ENCODE measurements at places on chromosomes 2 and 18.

DNA sequence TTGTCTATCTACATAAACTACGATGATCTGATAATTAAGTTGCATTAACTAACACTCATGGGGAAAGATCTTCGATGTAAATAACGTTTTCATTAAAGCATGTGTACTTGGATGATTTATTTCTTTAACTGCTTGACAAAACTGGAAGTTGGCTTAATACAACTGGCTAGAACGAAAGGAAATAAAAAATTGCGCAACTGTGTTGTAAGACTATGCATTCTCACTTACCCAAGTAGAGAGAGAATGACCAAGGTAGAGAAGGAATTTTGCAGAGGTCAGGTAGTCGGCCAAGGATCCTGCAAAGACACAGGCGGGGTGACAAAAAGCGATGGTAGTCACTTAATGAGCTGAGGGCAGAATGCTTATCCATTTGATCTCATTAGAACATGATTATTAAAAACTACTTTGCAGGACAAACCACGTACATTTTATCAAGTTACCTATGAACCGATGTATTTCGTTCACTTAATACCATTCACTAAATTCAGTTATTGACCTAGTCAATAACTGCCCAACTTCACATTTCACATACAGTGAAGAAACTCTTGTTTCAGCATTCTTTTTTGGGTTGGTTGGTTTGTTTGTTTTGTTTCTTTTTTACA, 900 bp downstream of the SLC40A1 start:
- no peak for DNase-seq

DNA sequence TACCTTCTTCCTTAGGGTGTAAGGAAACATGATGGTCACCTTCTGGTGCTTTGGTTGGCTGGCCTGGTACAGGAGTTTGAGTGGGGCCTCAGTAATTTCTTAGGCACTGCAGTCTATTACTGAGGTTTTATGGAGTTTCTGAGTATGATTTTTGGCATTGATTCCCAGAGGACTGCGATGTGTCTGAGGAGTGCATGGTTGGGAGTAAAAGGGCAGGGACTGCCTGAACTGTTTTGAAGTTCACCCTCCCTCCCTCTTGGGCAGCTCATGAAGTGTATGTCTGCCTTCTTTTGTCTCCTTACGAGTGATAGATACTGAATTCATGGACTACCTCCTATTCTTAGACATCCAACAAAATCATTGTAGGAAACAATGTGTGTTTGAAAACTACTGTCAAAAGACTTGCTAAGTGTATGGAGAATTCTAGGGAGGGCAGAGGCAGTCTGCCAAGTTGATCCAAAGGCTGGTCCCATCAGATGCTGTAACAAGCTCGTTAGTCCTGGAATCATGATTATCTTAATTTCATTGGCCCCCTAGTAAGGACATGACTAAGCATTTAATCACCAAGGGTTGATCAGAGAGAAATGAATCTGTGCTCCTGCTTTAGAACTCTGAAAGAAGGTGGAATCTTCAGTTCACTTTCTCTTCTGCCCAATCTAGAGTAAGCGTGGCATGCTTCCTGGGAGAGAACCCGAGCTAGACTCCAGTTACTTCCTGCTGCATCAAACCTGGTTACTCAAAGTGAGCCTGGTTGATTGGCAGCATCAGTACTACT, 26.5 kb downstream of the LYPD6B start:
- no peak for DNase-seq

DNA sequence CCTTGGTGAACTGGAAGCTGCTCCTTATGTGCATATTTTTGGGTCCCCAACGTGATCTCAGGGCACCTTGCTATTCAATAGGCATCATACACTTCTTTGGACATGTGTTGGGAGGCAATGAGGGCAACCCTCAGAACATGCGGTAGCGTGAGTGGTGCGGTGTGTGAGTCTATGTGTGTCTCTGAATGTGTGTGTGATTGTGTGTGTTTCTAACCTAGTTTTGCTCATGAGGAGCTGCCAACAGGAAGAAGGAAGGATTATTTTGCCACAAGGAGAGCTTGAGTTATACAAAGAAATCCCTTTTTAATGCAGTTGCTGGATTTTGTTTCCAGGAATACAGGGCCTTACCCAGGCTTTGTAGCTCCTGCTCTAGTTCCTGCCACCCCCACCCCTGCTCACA, 75.8 kb upstream of the ITGA6 start:
- DNase-seq: no peak

GRCh38 chr2:54396107-54396506, 60.0 kb upstream of the SPTBN1 start:
- DNase-seq: no peak

- no peak for DNase-seq
Measured at GRCh38 chr2:47093626-47094025, 61.5 kb downstream of the STPG4 start.

- no peak for DNase-seq
Measured at GRCh38 chr2:30686669-30687068, 120.6 kb downstream of the CAPN13 start.

- no peak for DNase-seq
Measured at GRCh38 chr2:107687073-107687472, 139.6 kb upstream of the RGPD4 start.

DNA sequence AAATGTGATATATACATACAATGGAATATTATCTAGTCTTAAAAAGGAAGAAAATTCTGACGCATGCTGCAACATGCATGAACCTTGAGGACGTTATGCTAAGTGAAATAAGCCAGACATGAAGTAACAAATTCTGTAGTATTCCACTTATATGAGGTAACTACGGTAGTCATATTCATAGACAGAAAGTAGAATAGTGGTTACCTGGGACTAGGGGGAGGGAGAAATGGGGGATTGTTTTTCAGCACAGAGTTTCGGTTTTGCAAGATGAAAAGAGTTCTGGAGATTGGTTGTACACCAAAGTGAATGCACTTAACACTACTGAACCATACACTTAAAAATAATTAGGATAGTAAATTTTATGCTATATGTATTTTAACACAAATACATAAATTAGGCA, 215.9 kb upstream of the FBXO11 start:
- DNase-seq: no peak

GRCh38 chr18:79533591-79533990, 137.9 kb downstream of the NFATC1 start:
- no peak for DNase-seq

GRCh38 chr2:84526562-84526961, 10.3 kb downstream of the DNAH6 start:
- no peak for DNase-seq

- no peak for DNase-seq
Measured at GRCh38 chr18:47215554-47216138, 35.8 kb downstream of the SKOR2 start.

DNA sequence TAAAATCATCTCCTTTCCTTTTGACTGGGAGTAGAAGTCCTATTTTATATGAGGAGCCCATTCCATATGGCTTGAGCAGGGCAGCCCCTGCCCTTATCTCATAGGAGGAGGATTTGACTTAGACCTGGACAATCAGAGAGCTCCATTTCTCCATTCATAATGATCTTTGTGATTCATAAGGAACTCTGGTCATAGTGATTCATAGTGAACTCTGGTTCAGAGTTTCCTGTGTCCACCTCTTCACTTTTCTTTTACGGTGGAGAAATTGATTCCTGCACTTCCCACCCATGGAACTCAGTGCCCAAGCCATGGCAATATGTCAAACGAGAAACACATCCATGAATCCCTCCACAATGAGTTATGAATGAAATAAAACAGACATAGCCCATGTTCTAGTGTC, 12.8 kb upstream of the MYO3B start:
- DNase-seq: no peak

- DNase-seq: no peak
Measured at GRCh38 chr18:34493566-34494358, 216.3 kb upstream of the DTNA start.

- no peak for DNase-seq
Measured at GRCh38 chr2:143219266-143219665, 90.0 kb downstream of the ARHGAP15 start.

DNA sequence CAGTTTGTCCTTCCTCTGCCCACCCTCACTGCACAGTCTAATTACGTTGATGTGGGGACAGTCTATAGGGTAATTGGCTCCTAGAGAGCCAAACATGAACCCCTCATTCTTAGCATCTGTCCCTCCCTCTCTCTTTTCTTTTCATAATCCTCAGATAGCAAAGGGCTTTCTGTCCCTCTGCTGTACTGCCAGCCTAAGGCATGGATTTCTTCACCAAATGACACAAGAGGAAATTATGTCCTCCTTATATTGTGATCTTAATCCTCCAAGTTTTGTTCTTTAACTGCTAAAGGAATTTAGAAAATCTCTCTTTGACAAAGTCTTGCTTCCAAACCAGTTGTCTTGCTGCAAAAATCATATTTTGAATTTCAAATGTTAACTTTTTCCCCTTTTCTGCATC, 18.5 kb downstream of the ANTXR1 start:
- no peak for DNase-seq

DNA sequence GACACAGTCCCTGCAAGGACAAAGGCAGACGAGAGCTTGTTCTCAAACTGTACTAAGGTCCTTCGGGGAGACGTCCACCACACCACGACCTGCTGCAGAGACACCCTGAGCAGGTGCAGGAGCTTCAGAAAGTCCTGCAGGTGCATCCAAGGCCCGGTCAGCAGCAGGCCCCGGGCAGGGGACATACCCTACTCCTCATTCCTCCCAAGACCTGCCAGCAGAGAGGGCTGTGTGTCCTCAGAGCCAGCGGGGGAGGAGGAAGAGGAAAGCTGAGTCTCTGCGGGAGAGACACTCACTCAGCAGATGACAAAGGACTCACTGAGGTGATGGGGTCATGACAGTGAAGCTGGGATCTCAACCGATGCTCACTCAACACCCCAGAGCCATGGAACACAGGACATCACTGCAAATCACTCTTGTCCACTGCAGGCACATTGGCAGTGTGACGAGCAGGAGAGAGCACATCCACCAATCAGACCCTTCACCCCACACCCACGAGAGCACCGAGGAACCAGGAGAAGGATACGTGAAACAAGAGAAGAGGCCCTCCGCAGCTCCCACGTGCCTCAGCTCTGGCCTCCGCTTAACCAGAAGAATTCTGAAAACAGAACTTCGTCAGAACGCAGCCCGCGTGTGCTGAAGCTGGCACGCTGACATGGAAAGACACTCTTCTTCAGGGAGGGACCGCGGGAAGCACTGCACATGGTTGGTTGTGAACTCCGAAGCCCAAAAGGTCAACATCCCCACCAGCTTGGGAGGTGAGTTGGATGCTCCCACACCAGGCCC, 9.3 kb downstream of the HDAC4 start:
- no peak for DNase-seq

GRCh38 chr2:143255899-143256298, 126.7 kb downstream of the ARHGAP15 start:
- DNase-seq: no peak

DNA sequence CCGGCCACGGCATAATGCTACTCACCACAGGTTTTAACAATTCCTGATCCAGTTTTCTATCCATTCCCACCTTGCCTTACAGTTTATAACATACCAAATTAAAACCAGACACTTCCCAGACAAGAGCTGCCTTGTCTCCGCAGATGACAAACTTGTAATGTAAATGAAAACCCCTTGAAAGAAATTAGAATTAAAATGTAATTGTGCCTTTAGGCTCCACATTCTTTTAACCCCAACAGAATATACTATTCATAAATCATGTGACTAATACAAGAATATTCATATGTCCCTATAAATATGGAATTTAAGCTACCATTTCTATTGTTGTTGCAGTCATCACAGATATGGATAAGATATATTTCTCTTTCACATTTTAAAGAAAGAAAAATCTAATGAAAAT, 69.9 kb upstream of the ZBTB14 start:
- no peak for DNase-seq

DNA sequence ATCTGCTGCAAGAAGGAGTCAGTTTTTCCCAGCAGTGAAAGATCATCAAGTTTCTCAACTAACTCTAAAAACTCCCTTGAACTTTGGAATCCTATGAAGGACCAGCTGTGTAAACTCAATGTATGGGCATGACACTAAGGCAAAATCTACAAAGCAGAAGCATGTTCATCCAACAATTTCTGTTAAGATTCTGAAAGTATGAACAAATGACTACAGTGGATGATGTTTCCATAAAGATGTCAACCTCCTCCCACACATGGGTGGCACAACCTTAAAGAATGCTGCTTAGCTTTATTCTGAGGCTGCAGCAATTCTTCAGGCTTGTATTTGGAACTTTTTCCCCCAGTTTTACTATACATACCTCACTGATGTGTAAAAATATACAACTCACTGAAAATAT, 47.2 kb downstream of the WDR33 start:
- no peak for DNase-seq

- no peak for DNase-seq
Measured at GRCh38 chr2:219611866-219612576, 14.4 kb downstream of the STK11IP start.

GRCh38 chr2:70675862-70676261, 92.1 kb downstream of the ADD2 start:
- no peak for DNase-seq

- DNase-seq: no peak
Measured at GRCh38 chr2:71419145-71419544, 34.2 kb upstream of the DYSF start.

DNA sequence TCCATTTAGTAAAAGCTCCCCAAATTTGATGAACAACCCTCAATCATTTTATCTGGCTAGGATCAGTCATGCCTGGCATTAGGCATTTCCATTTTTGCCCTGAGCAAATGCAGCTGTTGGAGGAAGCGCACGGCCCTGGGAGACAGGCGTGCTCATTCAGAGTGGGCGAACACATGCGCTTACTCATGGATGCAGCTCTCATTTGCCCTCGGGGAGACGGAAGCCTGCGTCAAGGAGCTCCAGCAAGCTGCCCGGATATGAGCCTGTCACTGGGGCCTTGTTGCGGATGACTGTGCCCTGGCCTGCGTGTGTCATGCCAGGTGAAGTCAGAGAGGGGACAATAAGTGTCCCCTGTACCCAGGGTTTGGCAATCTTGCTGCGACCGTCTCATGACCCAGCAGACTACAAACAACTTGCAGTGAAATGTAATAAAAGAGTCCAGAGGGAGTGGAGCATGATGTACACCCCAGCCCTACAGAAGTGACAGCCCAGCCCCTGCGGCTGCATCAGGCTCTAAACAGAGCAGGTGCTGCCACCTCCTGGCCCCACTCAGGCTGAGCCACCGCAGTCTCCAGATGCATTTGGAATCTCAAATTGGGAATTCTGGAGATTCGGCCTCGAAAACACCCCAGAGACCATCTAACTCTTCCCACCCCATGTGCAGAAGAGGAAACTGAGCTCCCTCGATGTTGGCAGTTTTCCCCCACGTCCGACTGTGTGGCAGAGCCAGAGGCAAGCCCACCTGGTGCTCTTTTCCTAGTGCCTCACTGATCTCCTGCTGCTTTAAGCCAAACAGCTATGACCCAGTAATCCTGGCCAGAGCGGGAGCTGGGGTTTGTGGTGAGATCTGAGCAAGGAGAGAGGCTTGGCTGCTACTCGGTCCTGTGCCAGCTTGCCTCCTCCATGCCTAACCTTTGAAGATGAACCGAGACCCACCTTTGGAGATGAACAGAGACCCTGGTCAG, 105.0 kb upstream of the ALK start:
- DNase-seq: peak; percentile 4

GRCh38 chr2:16088035-16088801, 147.9 kb downstream of the MYCN start:
- DNase-seq: no peak

GRCh38 chr2:46984642-46985476, 69.3 kb upstream of the MCFD2 start:
- DNase-seq: no peak
